ENCODE measurements at places on chromosomes 12 and 14.

- peak; percentile 79 for DNase-seq
These were observed at the start of gene TSPAN9 for GRCh38 chr12:3076730-3077571. TSPAN9 (plus strand) TSS chr12:3077379; CDS start chr12:3201194, 123,815 bp downstream.

DNA sequence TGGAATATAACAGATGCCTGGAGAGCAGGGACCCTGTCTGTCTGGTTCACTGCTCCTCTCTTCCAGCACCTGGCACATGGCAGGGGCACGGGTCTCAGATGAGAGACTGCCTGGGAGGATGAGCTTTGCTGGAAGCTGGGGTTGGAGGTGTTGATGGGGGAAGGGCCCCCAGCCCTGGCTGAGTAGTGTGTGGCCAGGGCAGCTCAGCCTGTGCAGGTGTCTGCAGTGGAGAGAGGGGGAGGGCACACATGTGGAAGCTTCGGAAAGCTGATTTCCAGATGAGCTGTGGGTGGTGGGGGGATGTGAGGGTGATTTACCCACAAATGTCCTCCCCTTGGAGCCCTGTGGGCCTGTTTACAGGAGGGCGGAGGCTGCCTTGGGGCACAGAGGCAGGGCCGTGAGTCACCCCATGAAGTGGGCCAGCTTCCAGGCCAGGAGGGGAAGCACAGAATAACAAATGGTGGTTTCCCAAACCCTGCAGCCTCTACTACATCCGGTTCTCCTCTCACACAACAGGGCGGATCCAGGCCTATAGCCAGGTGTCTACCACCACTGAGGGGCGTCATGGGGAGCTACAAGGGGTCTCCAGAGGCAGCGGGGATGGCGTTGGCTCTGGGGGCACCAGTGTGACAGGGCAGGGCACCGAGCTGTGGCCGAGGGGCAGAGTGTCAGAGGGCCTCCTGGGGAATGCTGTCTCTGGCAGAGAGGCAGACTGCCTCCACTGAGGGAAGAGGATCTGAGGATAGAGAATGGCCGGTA lies 11.0 kb downstream of the KRT7 start:
- peak; percentile 97 for DNase-seq

DNA sequence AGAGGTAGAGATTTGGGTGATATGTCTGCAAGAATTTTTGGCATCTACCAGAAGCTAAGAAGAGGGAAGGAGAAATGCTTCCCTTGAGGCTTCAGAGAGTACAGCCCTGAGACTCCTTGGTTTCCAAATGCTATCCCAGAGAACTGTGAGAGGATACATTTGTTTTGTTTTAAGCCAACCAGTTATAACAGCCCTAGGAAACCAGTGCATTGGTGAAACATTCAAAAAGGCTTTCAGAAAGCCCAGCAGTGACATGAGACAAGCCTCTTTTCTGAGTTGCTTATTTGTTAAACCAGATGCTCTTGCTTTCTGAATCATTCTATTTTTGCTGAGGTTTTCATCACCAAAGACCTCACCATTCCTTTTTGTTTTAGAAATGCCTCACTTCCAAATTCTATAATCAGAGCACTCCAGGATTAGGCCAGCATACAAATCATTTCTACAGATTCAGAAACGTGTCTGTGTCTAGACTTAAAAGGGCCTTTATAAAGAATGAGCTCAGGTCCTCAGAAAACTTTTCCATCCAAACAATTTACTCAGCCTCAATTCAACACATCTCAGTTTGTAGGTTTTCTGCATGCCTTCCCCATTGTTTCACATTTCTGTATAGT lies 1617.8 kb upstream of the FLRT2 start:
- no peak for DNase-seq

- DNase-seq, result no peak
These were observed 147.9 kb downstream of the DACT1 start for GRCh38 chr14:58785701-58786100.

DNA sequence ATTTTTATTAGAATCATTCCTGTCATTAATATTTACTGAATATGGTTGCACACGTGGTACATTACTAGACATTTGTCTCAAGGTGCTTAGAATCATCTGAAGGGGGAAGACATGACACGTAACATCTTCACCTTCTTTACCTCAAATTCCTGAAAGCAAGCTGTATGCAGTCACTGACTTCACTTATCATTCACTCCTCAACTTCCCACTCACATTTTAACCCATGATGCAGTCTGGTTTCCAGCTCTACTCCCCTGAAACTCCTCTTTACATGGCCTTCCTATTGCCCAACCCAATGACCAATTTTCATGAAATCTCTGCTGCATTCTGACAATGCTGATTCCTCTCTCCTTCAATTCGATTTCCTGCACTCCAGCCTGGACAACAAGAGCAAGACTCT lies 5.8 kb upstream of the PSMC6 start:
- peak; percentile 54 for DNase-seq

DNA sequence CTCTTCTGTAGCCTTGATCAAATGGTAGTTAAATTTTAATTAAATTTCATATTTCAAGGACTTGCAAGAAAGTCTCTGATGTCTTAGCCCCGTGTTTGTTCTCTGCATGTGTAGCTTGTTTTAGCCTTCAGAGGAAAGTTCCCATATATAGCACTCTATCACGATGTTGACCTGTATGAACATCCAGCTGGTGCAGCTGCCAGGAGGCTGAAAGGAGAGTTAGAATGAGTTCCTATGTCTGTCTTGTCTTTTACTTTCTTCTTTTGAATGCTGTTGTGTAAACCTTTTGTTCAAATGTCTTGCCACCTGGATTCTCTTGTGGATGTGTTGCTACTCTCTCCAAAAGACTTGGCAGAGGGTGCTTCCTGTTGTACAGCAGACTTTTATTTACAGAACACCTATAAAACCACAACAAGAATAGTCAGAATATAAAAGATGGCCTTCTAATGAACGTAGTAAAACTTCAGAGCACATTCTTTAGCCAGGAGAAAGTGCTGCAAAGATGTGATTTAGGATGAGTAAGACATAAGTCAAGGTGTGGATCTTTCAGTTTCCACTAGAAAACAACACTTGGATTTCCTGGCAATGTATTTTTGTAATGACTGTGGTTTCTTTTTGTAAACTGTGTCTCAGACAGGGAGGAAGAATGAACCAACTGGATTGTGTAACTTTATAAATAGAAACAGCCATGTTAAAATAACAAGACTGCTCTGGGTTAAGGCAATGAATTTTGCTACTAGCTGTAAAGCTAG lies 17.2 kb downstream of the NAV3 start:
- DNase-seq, result peak; percentile 68

- no peak for DNase-seq
These were observed 5.1 kb downstream of the ARHGDIB start for GRCh38 chr12:14956024-14956891.

DNA sequence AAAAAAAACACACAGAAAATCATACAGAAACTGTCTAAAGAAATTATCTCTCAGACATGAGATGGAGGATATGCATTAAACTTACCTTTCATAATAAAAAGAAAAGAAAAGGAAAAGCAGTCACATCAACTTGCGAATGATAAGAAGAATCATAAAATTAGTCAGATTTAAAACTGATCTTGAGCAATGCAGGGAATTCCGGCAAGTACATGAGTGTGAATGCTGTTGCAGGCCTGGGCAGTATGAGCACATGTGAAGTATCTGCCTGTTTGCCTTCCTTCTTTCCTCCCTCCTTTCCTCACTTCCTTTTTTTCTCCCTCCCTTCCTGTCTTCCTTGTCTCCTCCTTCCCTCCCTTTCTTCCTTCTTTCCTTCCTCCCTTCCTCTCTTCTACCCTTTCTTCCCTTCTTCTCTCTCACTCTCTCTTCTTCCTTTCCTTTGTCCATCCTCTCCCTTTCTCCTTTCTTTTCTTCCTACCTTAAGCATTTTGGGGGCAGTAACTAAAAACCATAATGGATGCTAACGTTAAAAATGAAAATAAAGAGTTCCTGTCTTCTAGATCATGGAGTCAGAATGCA lies 38.5 kb upstream of the SLC6A15 start:
- DNase-seq, result no peak

GRCh38 chr12:130601327-130601726 lies 114.8 kb downstream of the RIMBP2 start:
- DNase-seq, result no peak

- DNase-seq, result no peak
These were observed 132.1 kb downstream of the ANKS1B start for GRCh38 chr12:99852666-99853065.

DNA sequence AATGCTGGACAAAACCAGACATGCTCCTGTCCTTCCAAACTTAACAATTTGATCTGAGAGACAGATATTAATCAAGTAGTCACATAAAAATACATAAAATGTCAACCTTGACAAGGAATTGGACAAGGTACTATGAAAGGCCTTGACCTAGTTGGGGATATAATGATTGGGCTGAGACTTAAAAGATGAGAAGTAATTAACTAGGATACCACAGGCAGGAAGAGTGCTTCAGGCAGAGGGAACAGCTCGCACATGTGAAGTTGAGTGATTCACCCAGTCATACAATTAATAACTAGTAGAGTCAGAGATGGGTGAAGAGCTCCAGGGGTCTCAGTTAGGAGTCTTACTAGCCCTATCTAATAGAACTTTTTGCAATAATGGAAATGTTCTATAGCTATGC lies 259.5 kb downstream of the MSRB3 start:
- no peak for DNase-seq

DNA sequence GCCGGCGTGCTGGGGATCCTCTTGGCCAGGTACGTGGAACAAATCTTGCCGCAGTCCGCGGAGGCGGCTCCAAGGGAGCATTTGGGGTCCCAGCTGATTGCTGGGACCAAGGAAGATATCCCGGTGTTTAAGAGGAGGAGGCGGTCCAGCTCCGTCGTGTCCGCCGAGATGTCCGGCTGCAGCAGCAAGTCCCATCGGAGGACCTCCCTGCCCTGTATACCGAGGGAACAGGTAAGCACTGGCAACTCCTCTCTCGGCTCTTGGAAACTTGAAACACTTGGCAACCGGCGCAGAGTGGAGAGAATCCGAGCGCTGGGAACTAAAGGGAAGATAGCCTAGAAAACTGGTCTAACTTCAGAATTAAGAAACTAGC lies 1.7 kb downstream of the PDE3A start:
- peak; percentile 45 for DNase-seq

DNA sequence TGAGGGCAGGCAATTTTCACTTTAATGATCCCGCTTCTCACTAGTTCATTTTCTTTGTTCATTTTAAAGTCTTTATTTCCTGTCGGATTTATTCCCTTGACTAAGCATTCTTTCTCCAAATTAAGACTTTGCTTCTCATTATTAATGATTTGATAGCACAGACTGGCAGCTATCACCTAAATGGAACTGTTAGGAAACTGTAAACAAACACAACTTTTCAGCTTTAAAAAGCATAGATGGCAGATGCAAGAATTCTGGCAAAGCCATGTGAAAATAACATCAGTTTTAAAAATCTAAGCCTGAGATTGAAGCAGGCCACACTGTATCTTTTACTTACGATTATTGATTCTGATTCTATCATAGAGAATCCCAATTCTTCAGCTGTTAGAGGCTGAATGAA lies 111.4 kb downstream of the GARIN6 start:
- no peak for DNase-seq

DNA sequence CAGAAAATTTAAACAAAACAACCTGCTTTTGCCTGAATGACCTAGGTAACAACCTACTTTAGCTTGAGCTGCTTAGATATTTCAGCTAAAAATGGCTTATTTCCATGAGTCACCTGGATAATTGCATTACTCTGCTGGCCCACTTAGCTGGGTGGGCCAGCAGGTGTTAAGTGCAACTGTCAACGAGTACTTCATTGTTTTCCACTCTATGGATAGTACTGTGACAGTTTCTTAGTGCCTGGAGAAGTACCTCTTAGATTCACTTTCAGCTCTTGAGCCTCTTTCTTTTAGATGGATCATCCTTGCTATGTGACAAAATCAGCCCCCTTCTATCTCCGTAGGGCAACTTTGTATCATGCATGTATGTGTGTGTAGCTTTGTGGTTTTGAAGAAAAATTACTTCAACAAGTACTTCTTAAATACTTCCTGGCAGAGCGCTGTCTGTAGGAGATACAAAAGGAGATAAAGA lies 368.2 kb upstream of the ATP2B1 start:
- no peak for DNase-seq

DNA sequence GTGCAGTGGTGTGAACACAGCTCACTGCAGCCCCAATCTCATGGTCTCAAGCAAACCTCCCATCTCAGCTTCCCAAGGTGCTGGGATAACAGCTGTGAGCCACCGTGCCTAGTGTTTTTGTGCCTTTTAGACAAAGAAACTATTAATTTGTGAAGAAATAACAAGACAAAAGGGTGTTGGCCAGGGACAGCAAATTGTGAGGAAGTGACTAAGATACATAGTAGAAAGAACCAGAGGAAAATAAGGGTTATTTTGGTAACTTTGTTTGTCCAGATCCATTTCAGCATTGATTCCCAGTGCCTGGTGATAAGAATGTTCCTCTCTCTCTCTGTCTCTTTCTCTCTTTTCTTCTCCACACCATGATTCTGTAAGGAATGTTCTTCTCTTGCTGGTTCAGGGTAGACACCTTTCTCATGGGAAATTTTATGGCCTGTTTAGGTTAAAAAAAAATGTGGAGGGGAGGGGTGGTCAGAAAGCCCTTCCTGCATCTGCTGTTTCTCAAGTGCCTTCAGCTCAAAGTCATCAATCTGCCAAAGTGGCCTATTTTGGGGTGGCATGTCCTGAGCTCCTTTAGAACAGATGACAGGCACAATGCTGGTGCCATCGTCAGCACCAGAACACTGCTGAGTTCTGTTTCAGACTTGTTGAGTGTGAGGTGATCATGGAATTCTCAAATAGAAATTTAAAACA lies 184.4 kb upstream of the EEA1 start:
- no peak for DNase-seq

GRCh38 chr12:124236625-124237031 lies 58.3 kb upstream of the RFLNA start:
- peak; percentile 86 for DNase-seq

GRCh38 chr14:32913725-32914124 lies 25.0 kb upstream of the NPAS3 start:
- peak; percentile 6 for DNase-seq

- no peak for DNase-seq
These were observed 63.7 kb upstream of the RASSF8 start for GRCh38 chr12:25894759-25895158.
